Coronary artery (tissue), 2 donors: ENCODE measurements at places on chromosomes 16 and 17.
A peak's percentile ranks its signal among the peaks of the same experiment; 100 is the strongest.

- no peak for DNase-seq
Measured at GRCh38 chr17:55699181-55699860, 23.3 kb downstream of the TMEM100 start.

GRCh38 chr17:56899403-56899802 lies 14.4 kb downstream of the TRIM25 start:
- DNase-seq: no peak

- DNase-seq: peak; percentile 95
Measured at GRCh38 chr16:2340564-2341455, at the start of gene ABCA3. Gene ABCA3, minus strand, starts transcription at chr16:2340728. Its CDS starts 14,262 bp downstream, at chr16:2326466.

GRCh38 chr17:6162892-6163291 lies 92.7 kb downstream of the WSCD1 start:
- no peak for DNase-seq

- DNase-seq: no peak
Measured at GRCh38 chr17:17425005-17425404, 51.8 kb upstream of the MED9 start.

DNA sequence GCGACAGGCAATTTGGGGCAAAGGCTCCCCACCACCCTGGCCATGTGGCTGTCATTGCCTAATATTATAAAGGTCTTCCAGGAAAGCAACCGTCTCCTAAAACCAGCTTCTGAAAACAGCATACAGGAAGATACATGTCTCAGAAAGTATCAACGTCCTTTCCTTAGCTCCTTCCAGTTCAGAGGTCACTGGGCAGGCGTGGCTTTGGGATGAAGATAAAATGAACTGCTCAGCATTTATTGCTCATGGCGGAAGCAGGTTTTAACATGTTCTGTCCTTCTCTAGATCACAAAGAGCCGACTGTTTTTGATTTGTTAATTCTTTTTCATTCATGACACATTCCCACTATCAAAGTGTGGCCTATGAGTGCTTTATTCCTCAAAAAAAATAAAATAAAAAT lies 8.0 kb downstream of the CFAP20 start:
- no peak for DNase-seq

GRCh38 chr16:3027983-3028715 lies 4.3 kb downstream of the THOC6 start:
- DNase-seq: no peak

GRCh38 chr16:249431-249830 lies 14.8 kb downstream of the FAM234A start:
- DNase-seq: no peak

DNA sequence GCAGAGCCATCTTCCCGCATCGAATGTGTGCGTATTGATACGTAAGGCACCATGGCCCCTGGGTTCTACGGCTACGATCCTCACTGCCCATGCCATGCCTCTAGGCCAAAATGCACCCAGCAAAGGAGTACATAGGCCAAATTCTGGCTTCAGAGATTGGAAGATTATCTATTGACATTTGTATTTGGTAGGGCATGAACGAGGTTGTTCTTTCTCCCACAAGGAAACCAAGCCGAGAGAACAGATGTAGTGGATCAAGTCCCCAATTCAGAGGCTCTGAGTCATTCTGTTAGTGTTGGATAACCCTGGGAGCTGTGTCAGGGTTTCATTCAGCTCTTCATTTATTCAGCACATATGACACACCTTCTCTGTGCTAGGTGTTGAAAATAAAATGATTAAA lies 36.5 kb downstream of the HOXB1 start:
- no peak for DNase-seq

- no peak for DNase-seq
Measured at GRCh38 chr17:596763-597644, 117.6 kb downstream of the VPS53 start.

- DNase-seq: peak; percentile 4
Measured at GRCh38 chr17:76153202-76153601, 12.2 kb upstream of the FOXJ1 start.

DNA sequence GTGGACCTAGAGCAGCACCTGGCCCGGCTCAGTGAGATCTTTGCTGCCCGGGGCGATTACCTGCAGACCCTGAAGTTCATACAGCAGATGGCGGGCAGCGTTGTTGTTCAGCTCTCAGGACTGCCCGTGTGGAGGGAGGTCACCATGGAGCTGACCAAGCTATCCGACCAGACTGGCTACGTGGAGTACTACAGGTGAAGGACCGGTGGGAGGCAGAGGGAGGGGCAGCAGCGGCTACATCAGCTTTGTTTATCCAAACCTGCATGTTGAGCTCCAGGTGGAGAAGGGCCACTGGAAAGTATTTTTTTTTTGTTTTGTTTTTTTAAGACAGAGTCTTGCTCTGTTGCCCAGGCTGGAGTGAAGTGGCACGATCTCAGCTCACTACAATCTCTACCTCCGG lies 23.9 kb downstream of the TTYH2 start:
- DNase-seq: no peak

DNA sequence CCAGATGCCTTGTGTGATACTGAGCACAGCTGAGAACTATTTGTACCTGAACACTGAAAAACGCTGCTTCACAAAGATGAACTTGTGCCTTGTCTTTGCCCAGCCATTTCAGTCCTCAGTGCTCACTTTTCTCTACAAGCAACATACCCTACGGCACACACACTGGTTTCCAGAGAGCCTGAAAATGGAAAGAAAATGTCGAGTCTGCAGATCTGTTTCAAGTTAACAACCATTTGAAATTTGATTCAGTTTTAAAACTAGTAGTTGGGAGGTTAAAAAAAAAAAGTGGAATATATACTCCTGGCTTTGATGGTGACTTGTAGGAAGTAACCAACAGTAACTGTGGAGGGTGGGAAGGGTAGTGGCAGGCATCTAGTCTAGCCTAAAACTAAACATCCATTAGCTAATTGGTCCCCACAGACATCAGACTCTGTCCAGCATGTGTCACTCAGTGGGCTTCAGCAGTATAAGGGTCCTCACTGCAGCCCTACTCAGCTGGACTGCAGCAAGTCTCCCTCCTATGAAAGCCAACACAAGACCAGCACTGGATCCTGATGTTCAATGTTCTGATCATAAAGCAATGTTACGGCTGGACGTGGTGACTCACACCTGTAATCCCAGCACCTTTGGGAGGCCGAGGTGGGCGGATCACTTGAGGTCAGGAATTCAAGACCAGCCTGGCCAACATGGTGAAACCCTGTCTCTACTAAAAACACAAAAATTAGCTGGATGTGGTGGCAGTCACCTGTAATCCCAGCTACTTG lies 27.1 kb downstream of the ERN1 start:
- DNase-seq: no peak

DNA sequence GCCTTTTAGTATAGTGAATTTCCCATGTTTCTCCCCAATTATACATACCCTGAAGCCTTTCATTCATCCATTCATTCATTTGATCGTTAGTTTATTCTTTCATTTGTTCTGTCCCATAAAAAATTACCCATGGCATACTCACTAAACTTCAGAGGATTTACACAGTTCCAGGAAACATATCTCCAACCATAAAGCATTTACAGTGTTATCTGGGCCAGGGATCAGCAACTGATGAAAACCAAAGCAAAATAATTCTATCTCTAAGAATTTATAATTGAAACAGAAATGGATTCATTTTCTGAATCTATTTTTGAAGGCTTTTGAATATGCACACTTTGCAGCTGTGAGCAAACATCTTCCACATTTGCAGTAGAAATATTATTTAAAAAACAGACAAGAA lies 547.7 kb downstream of the KCNJ2 start:
- no peak for DNase-seq

DNA sequence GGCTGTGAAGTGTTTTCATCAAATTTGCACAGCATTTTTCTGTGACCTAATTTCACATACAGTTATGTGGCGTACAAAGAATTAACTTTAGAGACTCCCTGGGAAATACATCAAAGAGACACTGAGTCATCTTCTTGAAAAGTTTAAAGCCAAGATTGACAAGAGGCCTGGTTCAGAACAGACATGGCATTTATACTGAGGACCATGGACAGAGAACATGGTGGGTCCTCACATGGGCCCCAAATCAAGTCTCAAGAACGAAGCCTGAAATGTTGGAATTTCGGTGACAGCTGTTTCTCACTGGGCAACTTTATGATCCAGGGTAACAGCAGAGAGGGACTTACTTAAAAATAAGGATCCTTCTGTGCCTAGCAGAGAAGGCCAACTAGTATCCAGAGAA lies 311.5 kb upstream of the KCNJ16 start:
- DNase-seq: no peak

DNA sequence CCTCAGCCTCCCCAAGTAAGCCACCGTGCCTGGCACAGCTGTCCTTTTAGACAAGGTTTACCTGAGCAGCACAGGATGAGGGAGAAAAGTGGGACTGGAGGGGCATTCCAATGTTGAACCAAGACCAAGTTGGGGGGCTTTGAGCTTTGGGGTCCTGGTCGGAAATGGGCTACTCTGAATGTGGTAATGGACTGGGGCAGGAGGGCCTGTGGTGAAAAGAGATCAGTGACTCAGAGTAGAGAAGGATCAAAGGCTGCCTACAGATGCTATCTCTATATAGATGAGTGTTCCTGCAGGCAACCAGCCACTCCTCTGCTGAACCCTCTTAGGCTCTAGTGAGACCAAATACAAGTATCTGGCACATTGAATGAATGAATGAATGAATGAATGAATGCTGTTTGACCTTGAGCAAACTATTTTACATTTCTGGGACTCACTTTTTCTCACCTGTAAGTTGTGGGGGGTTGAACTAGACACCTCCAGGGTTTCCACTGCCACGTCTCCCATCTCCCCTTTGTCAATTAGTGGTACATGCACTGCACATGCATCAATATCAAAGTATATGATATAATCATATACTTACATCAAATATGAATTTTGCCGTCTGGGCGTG lies 26.3 kb upstream of the ETV4 start:
- DNase-seq: no peak

DNA sequence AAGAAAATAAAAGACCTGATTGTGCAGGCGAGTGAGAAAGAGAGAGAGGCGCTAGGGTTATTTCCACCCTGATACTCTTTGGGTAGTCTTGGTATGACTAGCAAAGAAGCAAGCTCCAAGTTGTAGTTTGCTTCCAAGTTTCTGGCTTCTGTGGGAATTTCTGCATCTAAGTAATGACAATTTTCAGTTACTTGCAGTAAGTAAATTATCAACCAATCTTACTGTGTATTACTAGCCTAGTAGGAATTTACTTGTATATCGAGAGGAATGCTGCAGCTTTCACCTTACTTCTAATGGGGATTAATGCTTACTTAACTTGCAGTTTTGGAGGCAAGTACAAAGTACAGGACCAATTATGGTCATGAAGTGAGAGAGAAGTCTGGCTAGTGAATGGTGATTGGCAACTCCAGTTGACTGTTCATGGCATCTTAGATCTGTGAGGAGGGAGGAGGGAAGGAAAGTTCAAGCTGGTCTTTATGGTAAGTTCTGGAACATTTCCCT lies 31.9 kb downstream of the TENT4B start:
- no peak for DNase-seq

- DNase-seq: no peak
Measured at GRCh38 chr17:67992548-67993152, 3.6 kb downstream of the C17orf58 start.

- DNase-seq: no peak
Measured at GRCh38 chr17:64073771-64074703, 53.6 kb upstream of the ICAM2 start.

GRCh38 chr16:56513972-56514371 lies 5.9 kb downstream of the BBS2 start:
- DNase-seq: no peak

- no peak for DNase-seq
Measured at GRCh38 chr16:11481987-11482386, 104.7 kb downstream of the LITAF start.

DNA sequence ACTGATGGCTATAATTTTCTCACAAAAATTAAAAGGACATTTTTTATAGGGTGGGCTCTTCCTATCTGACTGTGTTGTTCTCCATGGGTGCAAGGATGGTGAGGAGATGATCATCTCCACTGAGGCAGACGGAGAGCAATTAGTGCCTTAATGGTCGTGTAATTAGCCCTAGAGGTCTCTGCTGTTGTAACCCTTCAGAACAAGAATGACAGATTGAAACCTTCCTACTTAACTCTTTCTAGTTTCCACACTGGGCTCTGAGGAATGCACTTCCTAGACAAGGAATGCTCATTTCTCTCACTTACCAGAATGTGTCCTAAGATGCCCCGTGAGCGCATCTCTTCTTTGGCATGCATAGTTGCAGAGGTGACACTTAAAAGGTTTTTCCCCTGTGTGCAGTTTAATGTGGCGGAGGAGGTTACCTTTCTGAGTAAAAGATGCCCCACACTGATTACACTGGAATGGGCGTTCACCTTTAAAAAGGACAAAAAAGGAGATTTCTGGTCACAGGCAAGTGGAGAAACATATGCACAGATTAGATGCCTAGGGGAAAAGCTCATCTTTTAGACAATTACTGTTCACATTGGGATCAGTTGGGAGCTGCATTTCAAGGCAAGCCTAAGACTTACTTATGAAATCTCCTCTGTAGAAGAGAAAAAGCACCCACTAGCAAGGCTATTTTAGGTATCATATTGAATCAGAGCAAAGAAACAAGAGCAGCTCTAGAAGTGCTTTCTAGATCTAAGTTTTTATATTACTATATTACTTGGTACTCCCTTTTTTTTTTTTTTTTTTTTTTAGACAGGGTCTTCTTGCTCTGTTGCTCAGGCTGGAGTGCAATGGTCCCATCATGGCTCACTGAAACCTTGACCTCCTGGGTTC lies 53.6 kb downstream of the GRB7 start:
- no peak for DNase-seq

DNA sequence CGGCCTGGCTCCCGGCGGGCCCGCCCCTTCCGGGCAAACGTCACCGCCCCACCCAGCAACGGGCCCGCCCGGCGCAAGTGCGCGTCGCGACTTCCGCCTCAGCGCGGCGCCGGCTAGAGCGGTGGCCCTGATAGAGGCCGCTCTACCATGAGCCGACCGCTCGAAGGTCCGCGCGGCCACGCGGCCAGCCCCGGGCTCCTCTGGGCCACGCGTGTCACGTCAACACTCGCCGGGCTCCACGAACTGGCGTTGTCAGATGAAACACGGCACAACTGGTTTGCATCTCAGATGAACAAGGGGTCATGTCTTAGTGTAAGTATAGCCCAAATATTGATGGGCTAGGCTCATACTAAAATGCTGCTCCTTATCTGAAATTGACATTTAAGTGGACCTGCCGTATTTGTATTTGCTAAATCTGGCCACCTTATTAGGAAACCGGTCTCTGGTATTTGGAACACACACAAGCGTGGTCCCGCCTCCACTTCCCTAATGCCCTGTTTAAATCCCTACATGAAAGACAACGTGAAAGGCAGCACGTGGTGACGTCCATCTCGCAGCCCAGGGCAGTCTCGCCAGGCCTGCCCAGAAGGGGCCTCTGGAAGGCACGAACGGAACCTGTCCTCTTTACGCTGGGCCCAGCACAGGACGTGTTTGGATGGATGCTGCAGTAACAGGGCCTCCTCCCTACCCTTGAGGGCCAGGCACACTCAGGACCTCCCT lies at the start of gene ZNF598:
Gene ZNF598, minus strand, starts transcription at position 31 of the 720 bp plus-strand sequence.
- no peak for DNase-seq
